ENCODE measurements at places on chromosomes 11 and 22. TPM values are rescaled to one million over a fixed set of nuclear protein-coding genes. Genes with fewer than 3 reads are reported as not detected.

- no peak for DNase-seq
These were observed 960.9 kb upstream of the FAT3 start for GRCh38 chr11:91263496-91264365.

DNA sequence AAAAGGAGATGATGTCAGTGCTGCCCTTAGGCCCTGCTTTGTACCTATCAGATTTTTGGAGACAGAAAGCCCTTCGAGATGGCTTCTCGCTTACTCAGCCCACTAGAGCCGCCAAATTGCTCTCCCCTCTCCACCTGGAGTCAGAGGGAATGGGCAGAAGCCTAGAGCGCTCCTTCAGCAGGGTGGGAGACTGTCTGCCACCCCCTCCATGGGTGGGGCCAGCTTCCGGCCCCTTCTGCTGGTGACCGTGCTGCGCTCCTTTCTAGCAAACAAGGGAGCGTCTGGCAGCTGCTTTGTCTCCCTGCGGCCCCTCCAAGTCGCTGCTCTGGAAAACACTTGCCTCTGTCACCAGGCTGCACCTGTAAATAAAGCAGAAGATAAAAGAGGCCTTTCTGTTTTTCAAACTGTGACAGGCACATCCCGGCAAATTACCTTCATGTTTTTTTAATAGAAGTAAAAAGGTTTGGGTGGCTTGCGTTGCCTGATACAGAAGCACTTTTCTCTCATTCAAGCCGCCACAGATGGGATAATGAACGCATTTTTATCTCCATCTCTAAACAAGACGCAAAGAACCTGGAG lies 145.7 kb upstream of the NECTIN1 start:
- DNase-seq = no peak

- DNase-seq = no peak
These were observed 611.6 kb downstream of the INSC start for GRCh38 chr11:15726221-15726746.

- DNase-seq = no peak
These were observed 7.7 kb downstream of the VWCE start for GRCh38 chr11:61287338-61287977.

- peak; percentile 93 for DNase-seq
These were observed 3.7 kb upstream of the MUC5AC start for GRCh38 chr11:1153951-1154493.

- peak; percentile 12 for DNase-seq
These were observed 37.7 kb downstream of the EIF4ENIF1 start for GRCh38 chr22:31451709-31452571.

GRCh38 chr11:61669417-61669816 lies 10.8 kb upstream of the DAGLA start:
- no peak for DNase-seq

- no peak for DNase-seq
These were observed 94.5 kb upstream of the BLID start for GRCh38 chr11:122210367-122210997.

- DNase-seq = no peak
These were observed 5.4 kb downstream of the BRSK2 start for GRCh38 chr11:1394936-1395772.

DNA sequence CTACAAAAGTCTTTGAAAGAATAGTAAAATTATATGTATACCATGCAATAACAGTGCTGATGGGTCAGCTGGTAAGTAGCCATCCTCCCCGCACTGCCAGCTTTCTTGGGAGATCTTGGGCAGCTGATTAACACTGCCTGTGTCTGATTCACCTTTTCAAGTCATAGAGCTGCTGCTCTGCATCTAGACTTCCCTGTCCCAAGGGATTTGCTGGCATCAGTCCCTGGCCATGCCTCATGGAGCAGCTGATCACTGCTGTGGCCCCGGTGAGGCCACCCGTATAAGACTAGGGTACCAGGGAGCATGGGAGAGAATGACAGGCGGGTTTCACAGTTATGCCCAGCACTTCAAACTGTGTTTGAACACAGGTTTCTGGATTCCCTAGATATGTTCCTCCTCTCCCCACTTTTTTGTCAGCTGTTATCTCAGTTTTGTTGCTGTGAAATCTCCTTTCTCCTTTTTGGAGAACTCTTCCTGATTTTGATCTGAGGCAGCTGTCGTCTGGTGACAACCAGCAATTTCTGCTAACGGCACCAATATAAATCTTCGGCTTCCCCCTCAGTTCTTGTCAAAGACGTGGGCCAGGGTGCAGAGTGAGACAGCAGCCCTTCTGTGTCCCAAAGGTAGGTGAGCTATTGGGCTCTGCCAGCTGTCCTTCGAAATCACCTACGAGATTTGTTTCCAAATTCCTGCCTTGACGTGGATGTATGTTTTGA lies 438.9 kb downstream of the NTM start:
- DNase-seq = no peak

DNA sequence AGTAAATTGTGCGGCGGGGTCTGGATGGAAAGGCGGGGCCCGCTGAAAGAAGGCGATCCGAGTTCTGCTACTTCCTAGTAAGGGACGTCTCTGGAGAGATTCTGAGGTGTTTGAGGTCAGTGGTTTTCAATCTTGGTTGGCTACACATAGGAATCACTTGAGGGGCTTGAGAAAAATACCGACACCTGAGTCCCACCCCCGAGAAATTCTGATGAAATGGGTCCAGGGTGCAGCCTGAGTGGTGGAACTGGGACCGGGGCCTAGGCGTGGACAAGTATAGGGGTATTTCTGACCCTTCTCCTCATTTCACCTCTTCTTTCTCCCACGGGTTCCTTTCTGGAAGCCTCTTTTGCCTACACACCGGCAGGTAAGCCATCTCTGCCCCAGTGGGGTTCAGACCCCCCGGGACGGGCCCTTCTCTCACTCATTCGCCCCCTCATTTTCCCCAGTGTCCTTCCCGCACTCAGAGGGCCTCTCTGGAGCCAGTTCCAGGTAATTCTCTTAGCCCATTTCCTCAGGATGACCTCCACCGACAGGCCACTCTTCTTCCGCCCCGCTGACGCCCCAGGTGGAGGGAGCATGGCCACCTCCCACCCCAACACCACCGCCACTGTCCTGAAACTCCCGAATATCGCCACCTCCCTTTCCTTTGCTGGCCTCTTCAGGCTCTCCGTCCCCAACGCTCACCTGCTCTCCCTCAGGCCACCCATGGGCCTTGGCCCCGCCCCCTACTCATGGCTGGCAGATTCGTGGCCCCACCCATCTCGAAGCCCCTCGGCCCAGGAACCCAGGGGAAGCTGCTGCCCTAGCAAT lies 11.8 kb downstream of the ROBO3 start:
- DNase-seq = no peak

DNA sequence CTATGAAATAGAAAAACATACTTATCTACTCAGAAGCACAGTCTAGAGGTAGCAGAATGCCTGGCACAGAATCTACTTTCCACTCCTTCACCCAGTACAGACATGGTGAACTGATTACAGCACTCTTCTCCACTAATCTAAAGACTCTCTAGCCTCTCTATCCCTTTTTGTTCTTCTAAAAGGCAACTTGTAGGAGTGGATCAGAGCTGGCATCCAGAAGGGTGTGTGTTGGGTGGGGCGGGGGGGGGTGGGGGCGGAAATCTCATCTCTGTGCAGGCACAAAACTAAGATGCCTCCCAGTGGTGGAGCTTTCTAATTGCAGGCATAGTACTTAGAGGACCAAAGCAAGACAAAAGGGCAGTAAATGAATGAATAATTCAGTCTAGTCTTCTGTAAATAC lies 11.5 kb upstream of the EMID1 start:
- no peak for DNase-seq

- DNase-seq = no peak
These were observed 17.4 kb upstream of the DDX17 start for GRCh38 chr22:38523479-38523878.

DNA sequence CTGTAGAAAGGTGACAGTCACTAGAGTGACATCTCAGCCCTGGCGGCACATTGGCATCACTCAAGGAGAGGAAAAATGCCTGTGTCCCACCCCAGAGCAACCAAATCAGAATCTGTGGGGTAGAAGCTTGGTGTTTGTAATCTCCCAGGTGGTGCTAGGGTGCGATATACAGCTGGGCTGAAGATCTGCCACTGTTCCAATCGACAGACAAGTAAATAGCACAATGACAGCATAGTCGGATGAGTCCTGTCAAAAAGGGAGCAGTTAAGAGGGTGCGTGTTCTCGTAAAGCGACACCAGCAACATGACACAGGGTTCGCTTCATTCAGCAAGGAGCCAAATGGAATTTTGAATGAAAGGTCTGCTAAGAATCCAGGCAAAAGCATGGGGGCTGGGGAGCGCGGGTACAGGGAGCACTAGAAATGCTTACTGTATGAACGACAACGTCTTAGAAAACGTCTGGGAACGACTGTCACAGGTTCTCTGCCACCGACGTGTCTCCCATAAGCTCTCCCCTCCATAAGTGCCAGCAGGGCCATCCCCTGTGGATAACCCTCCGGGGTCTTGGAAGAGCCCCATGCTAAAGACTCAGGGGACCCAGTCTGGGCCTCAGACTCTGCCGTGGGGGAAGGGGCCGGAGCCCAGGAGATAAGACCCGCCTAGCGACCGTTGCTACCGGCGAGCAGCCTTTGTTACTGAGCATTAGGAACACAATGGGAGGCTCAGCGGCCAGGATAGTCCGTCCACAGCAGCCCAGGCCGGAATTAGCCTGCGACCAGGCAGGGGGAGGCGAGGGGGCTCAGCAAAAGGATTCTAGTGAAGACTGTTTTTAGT lies 20.8 kb downstream of the ADA2 start:
- DNase-seq = no peak

GRCh38 chr11:74780248-74781005 lies 31.8 kb downstream of the RNF169 start:
- no peak for DNase-seq

GRCh38 chr11:72814286-72815109 lies at the start of gene ATG16L2:
Gene ATG16L2 (plus strand): TSS chr11:72814411. CDS start chr11:72814446, 35 bp downstream.
- DNase-seq = peak; percentile 94

DNA sequence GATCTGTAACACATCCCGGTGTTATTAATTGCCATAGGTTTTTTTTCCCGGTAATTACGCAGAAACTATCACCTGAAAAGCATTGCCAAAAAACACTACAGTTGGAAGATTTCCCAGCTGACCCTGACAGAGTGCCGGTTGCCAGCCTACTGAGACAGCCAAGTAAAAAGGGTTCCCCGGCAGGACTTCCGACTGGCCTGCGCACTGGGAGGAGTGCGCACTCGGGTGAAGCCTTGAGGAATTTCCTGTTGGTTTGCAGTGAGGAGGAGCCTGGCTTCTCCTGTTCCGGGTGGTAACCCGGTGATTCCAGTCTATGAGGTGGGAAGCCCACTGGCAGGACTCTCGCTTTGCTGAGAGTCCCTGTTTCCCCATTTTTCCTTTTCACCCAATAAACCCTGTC lies 52.1 kb downstream of the CNTF start:
- DNase-seq = no peak

DNA sequence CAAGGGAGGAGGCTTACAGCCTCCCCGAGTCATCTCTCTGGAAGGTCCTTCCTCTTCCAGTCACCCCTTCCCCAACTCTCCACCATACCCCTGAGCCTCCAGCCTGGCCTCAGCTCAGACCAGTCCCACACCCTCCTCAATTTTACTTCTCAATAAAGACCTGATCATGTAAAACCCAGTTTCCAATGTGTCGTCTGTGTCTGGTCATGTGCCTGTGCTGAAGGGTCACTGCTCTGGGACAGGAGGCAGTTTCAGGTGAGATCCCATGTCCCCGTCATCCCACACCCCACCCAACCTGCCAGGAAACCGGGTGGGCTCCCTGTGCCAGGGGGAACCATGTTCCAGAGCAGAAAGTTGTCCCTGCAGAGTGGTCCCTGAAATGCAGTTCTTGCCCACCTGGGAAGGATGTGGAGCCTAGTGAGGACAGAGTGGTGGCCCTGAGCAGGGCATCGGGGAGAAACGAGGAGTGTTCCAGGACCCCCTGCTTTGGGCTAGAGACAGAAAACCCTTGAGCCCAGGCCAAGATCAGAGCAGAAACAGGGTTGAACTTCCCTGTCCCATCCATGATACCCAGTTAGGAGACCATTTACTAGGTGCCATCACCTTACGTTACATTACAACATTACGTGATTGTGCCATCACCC lies 19.4 kb downstream of the IGLL5 start:
- no peak for DNase-seq

DNA sequence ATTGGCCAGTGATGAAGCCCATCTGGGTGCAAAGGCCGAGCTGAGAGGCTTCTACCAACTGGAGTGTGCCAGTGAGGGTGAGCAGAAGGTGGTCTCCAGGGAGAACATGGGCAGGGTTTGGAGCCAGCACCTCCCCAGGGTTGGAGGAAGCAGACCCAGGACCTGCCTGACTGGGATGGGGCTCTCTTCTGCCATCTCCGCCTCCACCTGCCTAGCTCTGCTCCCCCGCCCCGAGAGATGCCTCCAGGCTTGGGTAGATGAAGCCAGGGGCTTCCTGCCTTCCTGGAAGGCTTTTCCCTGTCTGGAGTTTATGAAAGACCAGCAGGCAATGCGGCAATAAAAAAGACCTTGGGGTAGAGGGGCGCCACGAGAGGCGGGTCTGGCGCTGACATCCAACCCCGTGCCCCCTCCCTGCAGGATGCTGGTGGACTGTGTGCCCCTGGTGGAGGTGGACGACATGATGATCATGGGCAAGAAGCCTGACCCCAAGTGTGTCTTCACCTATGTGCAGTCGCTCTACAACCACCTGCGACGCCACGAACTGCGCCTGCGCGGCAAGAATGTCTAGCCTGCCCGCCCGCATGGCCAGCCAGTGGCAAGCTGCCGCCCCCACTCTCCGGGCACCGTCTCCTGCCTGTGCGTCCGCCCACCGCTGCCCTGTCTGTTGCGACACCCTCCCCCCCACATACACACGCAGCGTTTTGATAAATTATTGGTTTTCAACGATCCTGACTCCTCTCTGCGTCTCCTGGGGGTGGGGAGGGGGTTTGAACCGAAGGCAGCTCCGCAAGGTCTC lies 3.3 kb downstream of the SELENOM start:
- DNase-seq = no peak

GRCh38 chr11:83721263-83721662 lies 435.1 kb upstream of the CCDC90B start:
- DNase-seq = no peak

GRCh38 chr11:45926001-45926401 lies 3.5 kb downstream of the LARGE2 start:
- no peak for DNase-seq

- no peak for DNase-seq
These were observed 90.9 kb downstream of the MICAL2 start for GRCh38 chr11:12200991-12201985.

- DNase-seq = no peak
These were observed 584.8 kb downstream of the DLG2 start for GRCh38 chr11:85042361-85042760.

- DNase-seq = no peak
These were observed at the start of gene PLET1 for GRCh38 chr11:112260490-112260889. Gene PLET1 (minus strand): TSS chr11:112260860. CDS start chr11:112260589, 271 bp downstream.

Gene KIRREL3
- 0.15 TPM for total RNA-seq

Gene GPR83
- total RNA-seq = 0.07 TPM

Gene SLN
- not detected for total RNA-seq

Gene P2RY2
- total RNA-seq = 2.3 TPM

Gene LMO1
- not detected for total RNA-seq

Gene VWA5A
- total RNA-seq = 1.9 TPM

Gene LMO2
- total RNA-seq = 1.3 TPM

Gene CNGA4
- 0.32 TPM for total RNA-seq

Gene MMP10
- not detected for total RNA-seq

Gene PPP1CA
- 180 TPM for total RNA-seq

Gene TRIM49C
- total RNA-seq = not detected

Gene TSGA10IP
- total RNA-seq = not detected

Gene LAYN
- total RNA-seq = 0.47 TPM

Gene KLHL22
- total RNA-seq = 28.1 TPM
